IgD-negative memory B cell (primary cell): ENCODE measurements at places on chromosomes 5 and 9. TPM values are rescaled to one million over a fixed set of nuclear protein-coding genes. Genes with fewer than 3 reads are reported as not detected.

C5orf46 gene
- not detected for polyA plus RNA-seq

ANKRD31 gene
- polyA plus RNA-seq = 0.10 TPM

BHMT gene
- not detected for polyA plus RNA-seq

TRIM36 gene
- not detected for polyA plus RNA-seq

ANKH gene
- 18.4 TPM for polyA plus RNA-seq

FBXL7 gene
- polyA plus RNA-seq = not detected

DENND4C gene
- polyA plus RNA-seq = 15.2 TPM

KIAA0825 gene
- 0.84 TPM for polyA plus RNA-seq

EIF4E1B gene
- polyA plus RNA-seq = not detected

SHISAL2B gene
- polyA plus RNA-seq = not detected

CTSL gene
- polyA plus RNA-seq = 1.4 TPM

EPB41L4A gene
- polyA plus RNA-seq = 2.1 TPM

PCDHGA12 gene
- polyA plus RNA-seq = 0.59 TPM

LCN15 gene
- polyA plus RNA-seq = not detected

TLR4 gene
- 2.2 TPM for polyA plus RNA-seq

IL13 gene
- polyA plus RNA-seq = not detected

ERCC8 gene
- 12.0 TPM for polyA plus RNA-seq

SLC9A3 gene
- polyA plus RNA-seq = 1.2 TPM

PCDHGA9 gene
- polyA plus RNA-seq = 0.29 TPM

ADGRV1 gene
- not detected for polyA plus RNA-seq

NSMF gene
- 3.4 TPM for polyA plus RNA-seq
